ENCODE measurements at places on chromosomes 3 and 15.

GRCh38 chr3:85800676-85801075 is 841.9 kb downstream of the CADM2 start:
- no peak for DNase-seq

DNA sequence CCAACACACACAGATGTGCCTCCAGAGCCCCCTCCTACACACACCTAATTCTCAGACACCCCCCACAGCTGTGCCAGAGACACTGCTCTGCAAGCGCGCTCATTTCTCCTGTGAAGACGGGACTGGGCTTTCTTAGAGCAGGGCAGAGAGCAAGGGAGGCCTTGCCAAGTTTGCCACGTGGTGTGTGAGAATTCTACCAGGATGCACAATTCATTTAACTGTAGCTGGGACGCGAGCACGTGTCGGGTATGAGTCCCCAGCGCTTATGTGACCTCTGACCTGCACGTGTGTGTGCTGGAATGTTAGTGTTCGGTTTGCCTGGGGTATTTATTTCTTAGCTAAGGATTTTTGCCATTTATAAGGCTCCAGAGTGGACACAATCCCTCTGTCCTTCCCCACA is 37.0 kb downstream of the FEM1B start:
- DNase-seq, result no peak

- DNase-seq, result no peak
Measured at GRCh38 chr15:60679256-60679655, 200.3 kb upstream of the ICE2 start.

DNA sequence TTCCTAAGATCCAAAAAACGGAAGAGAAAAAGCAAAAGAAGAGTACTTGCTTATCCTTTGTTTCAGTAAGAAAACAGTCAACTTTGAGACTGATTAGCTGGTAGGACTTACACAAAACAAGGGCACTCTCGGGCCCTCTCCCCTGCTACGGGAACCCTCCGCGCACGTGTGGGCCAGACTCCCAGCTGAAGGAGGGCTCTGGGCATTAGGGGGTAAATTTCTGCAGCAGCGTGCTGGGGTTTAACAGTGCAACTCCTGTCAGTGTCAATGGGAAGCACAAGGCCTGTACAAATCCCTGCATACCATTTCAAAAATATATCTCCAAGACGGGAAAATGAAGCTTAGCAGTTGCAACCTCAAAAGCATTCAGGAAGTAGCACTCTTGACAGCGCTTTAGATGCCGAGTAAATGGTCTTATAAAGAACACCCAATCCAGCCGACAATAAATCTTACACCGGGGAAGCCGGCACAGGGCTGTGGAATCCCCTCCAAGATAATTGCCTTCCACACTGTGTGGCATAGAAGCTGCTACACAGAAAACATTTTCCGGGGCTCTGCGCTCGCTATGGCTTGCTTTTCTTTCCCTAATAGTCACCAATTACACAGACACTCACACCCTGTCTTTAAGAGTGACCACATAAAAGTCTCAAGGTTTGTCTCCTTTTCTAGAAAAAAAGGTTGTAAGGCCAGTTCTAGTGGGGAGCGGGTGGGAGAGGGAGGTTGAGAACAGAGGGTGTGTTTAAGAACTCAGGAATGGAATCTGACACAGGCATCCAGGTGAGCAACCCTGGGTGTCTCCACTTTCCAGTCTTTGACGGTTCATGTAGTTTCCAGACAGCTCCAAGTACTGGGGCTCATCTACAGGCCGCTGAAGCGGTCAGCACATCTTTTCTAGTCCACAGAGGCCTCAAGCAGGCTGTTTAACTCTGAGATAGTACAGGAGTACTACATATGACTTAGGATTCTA is 512.7 kb downstream of the FOXP1 start:
- DNase-seq, result no peak

DNA sequence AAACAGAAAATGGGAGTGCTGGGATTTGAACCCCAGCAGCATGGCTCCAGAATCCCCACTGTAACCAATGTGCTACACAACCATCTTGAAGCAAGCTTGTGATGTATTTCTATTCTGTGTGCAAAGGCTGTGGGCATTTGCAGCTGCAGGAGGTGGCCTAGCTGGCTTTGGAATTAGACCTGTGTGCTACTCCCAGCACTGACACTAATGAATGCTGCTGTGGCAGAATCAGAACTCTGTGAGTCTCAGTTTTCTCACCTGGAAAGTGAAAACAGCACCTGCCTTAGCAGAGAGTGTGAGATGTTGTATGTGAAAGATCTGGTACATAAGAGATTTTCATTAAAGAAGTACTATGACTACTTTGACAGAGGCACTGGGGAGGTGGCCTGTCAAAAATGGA is 21.5 kb upstream of the SMAD6 start:
- no peak for DNase-seq

DNA sequence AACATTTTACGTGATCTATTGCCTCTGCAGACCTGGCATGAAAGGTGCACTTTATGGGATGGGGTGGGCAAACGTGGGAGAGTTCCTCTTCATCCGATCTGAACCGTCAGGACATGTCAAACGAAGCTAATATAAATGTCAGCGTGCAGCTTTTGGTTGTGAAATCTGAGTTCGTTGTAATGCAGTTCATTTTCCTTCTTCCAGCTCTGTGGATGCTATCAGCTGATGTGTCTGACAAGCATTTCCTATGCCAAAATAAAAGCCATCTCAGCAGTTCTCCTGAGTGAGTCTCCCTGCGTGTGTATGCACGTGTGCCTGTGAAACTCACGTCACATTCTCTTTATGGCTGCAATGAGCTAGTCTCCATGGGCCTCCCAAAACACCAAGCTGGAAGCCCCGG is 512.3 kb downstream of the MCTP2 start:
- no peak for DNase-seq

DNA sequence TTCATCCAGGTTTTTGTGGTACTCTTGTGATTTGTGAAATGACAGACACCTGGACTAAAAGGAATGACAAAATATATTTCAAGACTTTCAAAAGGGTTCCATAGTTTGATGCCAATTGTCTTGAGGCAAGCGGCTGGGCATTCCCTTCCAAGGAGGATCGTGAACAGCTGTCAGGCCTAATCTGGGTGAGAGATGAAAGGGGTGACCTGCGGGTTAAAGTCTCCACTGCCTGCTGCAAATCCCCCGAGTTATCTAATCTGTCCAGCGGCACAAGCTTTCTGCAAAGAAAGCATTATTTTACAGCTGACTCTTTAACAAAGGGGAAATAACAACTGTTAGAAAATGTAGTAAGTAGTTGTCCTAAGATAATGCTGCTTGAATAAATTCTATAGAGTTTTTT is 128.7 kb upstream of the MB21D2 start:
- no peak for DNase-seq

GRCh38 chr3:65128346-65128745 is 440.5 kb upstream of the ADAMTS9 start:
- no peak for DNase-seq

DNA sequence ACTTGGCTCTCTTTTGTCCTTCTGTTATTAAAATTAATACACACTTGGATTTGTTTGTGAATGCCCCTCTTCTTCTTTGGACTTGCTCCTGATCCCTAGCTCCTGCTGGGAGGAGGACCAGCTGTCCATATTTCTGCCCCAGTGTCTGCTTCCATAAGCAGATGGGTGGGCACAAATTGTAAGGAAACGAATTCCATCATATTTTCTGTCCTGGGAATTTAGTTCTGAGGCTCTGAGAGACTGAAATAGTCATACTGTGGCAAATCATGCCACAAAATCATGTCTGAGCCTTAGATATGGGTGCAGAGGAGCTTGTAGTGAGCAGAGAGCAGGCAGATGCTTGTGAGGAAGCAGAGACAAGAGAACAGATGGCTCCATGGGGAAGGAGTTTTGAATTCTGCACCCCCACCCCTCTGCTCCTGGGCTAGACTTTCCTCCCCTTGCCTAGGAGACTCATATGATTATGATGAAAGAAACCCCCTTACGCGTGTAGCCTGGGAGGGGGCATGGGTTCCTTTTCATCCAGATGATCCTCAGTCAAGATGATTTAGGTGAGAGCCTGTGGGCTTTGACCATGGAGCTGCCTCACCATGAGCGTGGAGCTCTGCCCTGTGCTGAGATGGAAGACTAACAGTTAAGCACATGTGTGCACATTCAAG is 50.6 kb downstream of the SV2B start:
- no peak for DNase-seq

DNA sequence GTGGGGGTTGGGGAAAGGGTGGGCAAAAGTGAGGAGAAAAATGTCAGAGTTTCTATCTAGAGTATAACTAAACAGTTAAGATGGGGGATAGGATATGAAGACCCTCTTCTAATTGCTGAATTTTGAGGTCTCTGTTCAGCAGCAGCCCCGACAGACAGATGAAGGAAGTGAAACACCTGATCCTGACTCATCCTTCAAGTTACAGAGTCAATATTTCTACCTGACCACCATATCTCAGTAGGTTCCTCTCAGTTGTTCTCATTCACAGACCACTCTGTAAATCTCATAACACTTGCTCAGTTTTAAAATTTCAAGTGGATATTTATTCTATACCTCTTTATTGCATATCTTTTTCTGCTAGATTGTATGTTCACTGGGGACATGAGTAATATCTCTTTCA is 69.5 kb downstream of the CCDC54 start:
- DNase-seq, result no peak

DNA sequence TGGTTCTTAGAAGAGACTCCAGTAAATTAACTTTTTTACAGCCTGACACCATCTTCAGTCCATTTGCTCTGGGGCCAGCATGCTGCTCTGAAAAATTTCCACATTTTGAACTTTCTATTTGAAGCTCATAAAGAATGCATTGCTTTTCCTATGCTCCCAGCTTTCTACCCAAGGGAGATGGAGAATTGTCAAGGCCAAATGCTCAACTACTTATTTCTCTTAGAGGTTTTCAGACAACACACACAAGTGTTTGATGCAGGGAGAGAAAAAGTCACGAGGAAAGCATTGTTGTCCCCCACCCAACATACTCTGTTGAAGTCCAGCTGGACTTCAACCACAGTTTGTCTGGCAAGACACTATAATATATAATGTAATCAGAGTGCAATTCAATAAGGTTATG is 100.3 kb upstream of the CADPS start:
- DNase-seq, result no peak

- peak; percentile 73 for DNase-seq
Measured at GRCh38 chr3:197542741-197543454, 12.9 kb downstream of the BDH1 start.

GRCh38 chr15:48899793-48900192 is 21.9 kb downstream of the EID1 start:
- DNase-seq, result no peak

GRCh38 chr3:147875498-147875897 is 466.3 kb downstream of the ZIC1 start:
- no peak for DNase-seq

DNA sequence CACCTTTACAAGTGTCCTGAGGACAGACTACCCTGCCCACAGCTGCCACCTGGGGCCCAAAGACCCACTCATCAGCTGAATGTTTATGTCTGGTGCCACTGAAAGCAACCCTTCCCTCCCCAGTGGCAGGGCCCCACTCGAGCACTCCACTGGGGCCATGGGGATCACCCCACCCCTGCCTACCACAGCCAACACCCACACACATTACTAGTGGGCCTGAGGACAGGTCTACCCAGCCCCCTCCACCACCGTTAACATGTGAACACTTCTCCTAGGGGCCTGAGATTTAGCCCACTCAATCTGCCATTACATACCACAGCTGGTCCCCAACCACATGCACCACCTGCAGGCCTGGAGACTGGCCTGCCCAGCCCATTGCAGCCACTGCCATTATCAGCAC is 52.3 kb downstream of the ADAM10 start:
- no peak for DNase-seq

- no peak for DNase-seq
Measured at GRCh38 chr3:72547183-72547582, 301.1 kb downstream of the SHQ1 start.

DNA sequence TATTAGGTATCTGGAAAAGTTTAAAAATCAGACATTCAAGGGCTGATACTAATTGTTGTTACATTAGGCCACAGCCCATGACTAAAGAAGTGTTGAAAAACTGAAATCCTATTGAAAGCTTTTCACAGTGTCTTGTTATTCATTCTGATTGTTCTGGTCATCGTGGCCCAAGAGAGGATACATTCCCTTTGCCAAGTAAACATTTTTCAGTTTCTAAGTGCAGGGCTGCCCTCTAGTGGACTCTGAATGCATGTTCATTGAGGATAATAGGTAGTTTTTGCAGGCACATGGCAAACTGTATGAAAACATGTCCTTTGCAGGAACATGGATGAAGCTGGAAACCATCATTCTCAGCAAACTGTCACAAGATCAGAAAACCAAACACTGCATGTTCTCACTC is 181.1 kb downstream of the MYRIP start:
- peak; percentile 56 for DNase-seq

DNA sequence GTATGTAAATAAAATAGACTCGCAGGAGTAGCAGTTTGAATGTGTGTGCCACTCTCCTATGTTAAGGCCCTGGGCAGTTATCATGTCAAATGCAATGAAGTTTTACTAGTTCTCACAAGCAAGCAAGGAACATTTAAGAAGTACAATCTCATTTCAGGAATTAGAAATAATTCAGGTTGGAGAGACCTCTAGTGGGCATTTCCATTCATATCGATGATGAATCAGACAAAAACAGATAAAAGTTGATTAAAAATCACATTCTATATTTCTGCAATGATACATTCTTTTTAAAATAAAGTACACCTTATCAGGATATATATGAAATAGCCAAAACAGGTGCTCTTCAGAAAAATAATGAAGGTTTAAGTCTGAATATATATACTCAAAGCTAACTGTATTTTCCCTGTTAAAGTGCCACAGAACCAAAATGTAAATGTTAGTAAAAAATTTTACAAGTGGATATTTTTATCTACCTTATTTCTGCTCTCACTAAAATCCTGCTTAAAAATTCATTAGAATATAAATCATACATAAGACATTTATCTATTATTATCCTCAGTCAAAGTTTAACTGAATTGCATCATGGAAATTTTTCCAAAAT is 492.4 kb upstream of the FRG2C start:
- no peak for DNase-seq

GRCh38 chr15:37220949-37221670 is 120.8 kb upstream of the MEIS2 start:
- DNase-seq, result no peak

GRCh38 chr3:101998256-101998926 is 149.1 kb downstream of the NFKBIZ start:
- DNase-seq, result no peak

GRCh38 chr3:11560746-11561145 is 83.0 kb downstream of the VGLL4 start:
- no peak for DNase-seq

- DNase-seq, result no peak
Measured at GRCh38 chr15:84949043-84949442, 32.6 kb upstream of the PDE8A start.

- no peak for DNase-seq
Measured at GRCh38 chr3:112360561-112360960, 27.6 kb downstream of the CD200 start.

DNA sequence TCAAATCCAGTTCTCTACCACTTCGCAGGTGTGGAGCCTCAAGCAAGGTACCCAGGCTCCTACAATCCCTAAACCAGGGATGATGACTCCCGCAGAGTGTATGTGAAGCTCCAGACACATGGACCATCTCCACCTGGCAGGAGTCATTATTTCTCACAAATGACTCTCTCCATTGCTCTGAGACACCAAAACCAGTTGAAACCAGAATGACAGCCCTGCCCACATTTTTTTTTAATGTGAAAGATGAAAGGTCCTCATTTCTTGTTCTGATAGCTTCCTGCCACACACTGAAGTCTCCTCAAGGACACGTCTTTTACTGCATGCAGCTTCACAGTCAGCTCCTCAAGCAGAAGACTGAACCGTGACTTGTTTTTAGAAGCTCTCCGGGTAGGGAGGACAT is 61.4 kb upstream of the ZBTB38 start:
- DNase-seq, result no peak
